Activated CD4-positive, alpha-beta T cell treated with anti-CD3 and anti-CD28 coated beads for 36 hours (primary cell): ENCODE measurements at places on chromosomes 12 and 14.

- no peak for DNase-seq
Measured at GRCh38 chr14:38755036-38755435, 348.0 kb downstream of the SEC23A start.

DNA sequence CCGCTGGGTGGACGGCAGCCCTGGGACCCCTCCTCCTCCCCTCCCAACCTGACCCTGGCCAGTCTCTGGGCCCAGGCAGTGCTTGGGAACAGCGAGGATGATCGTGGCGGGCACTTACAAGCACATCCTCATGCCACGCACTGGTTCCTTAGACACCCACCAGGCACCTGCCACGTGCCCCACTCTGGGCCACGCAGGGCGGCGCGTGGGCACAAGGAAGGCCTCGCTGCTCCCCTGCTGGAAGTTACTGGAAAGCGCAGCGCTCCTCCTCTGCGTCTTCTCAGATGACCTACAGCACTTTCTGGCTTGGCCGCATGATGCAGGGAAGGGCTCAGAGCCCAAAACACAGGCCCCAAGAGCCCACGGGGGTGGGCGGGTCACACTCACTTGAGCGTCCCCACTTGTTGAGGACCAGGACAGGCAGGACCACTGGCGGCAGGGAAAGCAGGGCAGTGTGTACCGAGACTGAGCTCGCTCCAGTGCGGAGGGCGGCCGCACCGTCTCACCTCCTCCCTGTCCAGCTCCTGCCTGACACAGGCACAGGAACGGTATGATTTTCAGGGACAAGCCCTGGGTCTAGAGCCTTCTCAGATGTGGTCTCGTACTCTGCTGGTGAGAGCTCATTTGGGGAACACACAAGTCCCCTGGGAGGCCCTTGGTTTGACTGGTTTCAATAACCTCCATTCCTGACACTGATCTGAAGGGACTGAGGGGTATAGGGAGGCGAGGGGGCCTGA lies 128.3 kb upstream of the EVL start:
- no peak for DNase-seq

GRCh38 chr14:104557086-104557485 lies 22.5 kb upstream of the C14orf180 start:
- no peak for DNase-seq

DNA sequence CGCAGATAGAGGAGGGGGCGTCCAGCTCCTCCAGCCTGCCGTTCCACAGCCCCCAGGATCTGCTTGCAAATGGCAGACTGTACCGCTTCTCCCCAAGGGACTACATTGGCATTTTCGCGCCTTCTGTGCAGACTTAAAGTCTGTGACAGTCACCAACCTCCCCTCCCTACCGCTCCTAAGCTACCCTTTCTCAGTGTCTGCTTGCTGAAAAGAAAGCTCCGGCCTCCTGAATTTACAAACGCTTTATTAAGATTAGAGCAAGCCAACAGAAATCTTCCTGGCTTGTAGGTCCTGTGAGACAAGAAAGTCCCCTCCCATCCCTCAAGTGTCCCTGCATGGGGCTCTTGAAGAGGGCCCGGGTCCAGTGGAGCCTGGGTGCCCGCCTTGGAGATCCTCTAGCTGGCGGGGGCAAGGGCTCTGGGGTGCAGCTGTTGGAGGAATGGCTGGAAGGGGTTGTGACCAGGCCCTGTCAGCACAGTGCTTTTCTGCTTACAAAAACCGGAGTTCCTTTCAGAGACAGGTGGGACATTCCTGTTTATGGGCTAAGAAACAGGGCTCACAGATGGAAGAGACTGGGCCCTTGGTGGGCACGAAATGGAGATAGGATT lies 2.8 kb upstream of the DLK1 start:
- DNase-seq: no peak
